ENCODE measurements at places on chromosomes 5 and 9. TPM values are rescaled to one million over a fixed set of nuclear protein-coding genes. Genes with fewer than 3 reads are reported as not detected.

GRCh38 chr5:161378701-161379100, 167.8 kb downstream of the GABRB2 start:
- no peak for DNase-seq

The CDKN2B-AS1 gene
- 0.45 TPM for total RNA-seq

- DNase-seq: no peak
These were observed 522.1 kb downstream of the CCDC171 start for GRCh38 chr9:16074963-16075362.

DNA sequence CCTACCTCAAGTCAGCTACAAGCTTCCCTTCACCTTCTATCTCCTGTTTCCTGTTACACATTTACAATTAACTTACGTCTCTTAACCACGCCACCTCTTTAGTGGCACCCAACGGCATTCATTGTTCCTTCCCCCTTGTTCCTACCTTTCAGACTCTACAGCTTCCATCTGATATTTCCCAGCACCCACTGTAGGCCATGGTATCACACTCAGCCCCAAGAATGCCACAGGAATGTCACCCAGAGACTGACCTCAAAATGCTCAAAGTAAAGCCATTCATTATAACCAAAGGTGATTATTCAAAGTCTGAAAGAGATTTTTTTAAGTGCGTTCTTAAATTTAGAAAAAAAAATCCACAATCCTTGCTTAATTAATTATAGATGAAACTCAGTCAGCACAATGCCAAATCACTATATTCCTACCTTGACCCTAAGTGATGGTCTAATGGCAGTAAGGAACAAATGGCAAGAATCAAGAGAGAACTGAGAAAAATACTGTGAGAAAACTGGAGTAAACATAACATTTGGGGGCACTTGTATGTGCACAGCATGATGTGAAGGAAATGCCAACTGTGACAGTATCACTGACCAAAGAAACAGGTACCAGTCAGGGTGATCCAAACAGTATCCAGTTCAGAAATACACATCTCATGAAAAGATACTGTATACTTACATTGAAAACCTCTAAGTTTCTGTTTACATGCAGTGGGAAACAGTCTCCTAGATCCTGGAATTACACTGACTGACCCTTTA, 52.1 kb downstream of the CTNND2 start:
- DNase-seq: no peak

DNA sequence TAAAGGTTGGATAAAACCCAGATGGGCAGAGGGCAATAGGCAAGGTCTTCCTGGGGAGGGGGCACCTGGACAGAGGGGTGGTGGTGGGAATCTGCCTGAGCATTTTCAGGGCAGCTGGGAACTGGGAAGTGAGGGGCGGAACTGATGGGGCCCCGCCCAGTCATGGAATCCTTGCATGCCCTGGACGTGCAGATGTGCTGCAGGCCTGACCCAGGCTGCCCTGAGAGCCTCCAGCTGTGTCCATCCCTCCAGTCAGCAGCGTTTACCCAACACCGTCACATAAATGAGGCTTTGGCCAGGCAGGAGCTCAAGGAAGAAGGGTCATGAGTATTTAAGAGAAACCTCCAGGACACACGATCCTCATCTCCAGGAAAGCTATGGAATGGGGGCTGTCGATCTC, 70.3 kb downstream of the DAB2IP start:
- peak; percentile 51 for DNase-seq

DNA sequence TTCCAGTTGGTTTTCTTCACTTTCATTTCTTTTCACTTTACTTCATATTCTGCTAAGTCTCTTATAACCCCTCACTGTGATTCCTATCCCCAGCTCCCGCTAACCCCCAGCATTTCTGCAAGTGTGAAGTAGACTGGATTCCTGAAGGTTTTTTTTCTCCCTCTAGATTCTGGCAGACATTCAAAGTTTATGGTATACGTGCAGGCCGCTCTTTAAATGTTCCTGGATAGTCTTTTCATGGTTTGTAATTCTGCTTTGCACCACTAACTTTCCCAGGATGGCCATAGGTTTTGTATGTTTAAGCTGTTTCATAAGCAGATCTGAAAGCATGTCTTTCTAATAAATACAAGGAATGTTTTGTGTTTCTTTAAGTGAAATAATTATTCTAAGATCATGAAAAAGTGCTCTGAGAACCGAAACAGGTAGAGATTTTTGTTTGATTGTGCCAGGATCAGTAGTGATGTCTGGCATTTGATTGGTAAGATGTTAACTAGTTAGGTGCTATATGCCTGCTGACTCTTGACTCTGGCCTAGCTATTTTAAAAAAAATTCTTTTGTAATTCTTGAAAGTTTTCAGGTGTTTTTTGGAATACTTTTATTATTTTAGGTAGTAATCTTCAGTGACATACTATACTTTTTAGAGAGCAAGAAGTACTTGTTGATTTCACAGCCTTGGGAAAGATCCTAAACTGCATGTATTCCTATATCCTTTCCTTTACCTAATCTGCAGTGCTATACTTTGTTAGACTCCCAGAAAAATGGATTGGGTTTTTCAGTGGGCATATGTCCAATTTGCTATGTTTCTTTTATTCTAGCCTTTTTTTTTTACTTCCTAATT, 29.7 kb downstream of the CNOT6 start:
- DNase-seq: no peak

GRCh38 chr5:77936365-77936693, 160.2 kb upstream of the TBCA start:
- no peak for DNase-seq

DNA sequence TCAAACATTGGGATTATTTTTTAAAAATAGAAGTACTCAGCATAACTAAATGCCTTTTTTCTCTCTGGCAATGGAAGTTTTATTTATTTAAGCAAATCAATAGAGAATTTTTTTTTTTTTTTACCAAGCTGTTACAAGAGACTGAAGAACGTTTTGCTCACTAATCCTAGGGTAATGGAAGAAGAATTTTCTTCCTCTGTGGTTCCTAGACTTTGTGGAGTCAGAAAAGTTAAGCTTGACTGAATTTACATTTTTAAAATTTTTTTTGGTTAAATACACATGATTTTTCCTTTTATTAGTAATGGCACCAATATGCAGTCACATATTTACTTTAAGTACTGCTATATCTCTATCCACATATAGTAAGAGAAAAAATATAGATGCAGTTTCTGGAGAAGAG, 189.8 kb downstream of the PCSK1 start:
- no peak for DNase-seq

DNA sequence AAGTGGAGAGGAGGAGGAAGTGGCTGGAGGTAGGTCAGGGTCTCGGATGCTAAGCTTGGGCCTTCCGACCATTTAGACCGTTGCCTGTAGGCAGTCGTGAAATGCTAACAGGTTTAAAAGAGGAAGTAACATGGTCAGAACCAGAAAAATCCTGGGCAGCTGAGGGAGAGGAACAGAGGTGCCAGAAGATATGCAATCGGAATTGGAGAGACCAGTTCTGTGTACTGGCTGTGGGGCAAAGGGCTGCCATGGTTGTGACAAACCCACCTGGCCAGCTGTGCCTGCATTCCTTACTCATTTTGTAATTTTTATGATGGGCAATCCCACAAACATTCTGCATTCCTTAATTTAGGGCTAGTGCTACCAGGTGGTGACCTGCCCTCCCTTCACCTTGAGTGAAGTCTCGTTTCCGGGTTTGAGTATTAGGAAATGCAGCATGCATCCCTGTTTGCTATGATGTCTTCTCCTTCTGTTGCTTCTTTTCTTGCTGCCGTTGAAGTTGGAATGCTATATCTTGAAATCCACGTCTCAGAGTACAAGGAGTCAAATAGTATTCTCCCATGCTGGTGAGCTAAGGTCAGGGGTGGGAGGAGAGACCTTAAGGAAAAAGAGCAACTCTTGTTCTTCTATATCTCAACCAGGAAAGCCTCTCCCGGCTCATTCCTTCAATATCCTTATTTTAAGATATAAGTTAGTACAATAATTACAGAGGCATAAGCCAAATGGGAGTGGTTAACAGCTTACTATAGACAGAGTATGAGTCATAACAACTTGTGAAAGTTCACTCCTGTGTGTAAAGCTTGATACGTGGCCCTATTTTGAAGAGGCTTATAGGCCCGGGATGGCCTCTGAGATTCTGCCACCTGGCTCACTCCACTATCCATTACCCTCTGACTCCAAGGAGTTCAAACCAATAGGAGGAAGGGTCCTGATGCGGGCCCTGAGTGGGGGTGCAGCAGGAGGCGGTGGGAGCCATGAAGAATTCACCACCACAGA, 37.0 kb downstream of the B4GALT1 start:
- DNase-seq: no peak

The GRM6 gene
- total RNA-seq: not detected

The PCDHGA9 gene
- total RNA-seq: 5.2 TPM

The IL7R gene
- total RNA-seq: 0.87 TPM
